ENCODE measurements at places on chromosomes 1 and 21.

DNA sequence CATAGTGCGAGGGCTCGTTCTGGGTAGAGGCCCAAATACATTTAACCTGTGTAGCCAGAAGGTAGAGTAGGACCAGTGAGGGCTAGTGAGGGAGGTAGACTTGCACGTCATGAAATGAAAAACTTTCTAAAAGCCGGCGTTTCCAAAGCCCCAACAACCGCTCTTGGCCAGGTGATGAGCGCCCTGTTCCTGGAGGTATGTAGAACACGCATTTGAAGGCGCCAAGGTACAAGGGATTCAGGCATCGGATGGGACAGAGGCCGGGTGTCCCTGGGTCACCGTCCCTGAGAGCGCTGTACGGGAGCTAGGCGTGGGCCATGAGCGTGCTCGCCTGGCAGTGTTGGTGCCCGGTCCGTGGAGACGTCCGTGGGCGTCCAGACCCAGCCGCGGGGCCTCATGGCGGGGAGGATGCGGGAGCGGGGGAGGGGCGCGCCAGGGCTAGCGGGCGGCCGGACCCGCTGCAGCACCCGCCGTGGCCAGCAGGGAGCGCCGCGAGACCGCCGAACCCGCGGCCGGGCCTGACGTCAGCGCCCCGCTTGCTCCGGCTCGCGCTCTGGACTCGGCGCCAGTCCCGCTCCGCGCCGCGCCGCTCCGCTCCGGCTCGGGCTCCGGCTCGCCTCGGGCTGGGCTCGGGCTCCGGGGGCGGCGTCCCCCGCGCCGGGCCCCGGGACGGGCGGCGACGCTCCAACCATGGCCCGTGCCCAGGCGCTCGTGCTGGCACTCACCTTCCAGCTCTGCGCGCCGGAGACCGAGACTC is at the start of gene PTPRU:
PTPRU (plus strand) TSS at position 568 of the 757 bp plus-strand sequence; CDS start at position 691, 123 bp downstream.
- peak; percentile 57 for DNase-seq

DNA sequence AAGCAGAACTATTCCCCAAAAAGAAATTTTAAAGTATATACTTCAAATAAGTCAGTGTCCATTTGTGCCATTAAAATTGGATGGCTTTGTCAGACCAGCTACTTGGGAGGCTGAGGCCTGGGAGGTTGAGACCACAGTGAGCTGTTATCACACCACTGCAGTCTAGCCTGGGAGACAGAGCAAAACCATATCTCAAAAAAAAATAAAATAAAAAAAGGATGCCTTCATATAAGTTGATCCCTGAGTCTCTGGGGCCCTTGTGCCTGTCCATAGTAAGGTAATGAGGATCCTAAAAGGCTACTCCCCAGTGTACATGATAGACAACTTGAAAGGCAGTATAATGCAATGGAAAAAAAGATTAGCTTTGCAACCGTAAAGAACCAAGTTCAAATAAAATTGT is 81.2 kb upstream of the BARHL2 start:
- DNase-seq: no peak

DNA sequence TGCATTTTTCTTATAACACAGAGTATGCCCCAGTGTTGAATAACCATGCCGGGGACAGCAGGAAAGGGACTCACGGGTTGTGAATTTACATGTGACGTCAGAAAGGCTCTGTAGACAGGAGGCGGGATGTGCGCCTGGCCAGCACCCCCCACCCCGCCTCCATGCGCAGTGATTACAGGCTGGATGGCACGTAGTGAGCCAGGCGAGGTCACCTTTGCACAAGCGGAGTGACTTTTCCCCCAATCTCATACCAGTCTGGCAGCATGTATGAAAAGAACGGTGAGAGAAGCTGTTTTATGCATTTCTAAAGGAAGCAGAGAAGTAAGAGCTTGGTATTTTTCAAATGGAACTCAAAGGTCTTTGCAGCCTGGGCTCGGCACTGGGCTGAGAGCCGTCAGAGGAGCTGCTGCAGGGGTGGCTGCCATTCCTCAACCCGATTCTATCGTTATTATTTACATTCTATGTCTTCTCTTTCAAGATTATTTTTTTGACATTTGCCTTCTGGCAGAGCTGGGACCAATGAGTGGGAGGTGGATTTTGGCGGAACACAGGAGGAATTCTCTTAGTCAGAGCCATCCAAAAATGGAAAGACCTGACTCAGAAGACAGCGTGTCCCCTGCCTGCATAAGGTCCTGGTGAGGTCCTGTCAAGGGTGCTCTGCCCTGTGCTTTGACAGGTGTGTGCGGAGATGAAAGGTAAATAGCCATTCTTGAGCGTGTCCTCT is 115.6 kb upstream of the SLC45A1 start:
- DNase-seq: no peak

GRCh38 chr1:153921803-153922075 is 1.0 kb downstream of the GATAD2B start:
- no peak for DNase-seq

DNA sequence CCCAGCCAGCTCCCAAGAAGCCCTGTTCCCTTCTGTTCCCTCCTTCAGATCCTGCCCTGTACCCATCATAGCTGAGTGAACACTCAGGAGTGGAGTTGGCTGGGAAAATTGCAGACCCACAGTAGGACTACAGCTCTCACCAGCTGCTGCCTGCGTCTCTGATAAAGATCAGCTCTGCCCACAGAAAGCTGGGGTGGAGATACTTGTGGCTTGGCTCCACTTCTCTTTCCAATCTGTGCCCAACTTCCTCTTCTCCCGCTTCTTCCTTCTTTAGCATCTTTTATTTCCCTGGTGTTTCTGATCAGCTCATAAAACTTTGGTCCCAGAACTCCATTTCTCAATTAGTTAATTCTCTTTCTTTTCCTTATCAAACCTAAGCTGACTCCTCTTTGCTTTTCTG is 5.5 kb upstream of the CD1A start:
- DNase-seq: no peak

GRCh38 chr21:33432496-33432895 is 29.3 kb downstream of the IFNGR2 start:
- no peak for DNase-seq

- no peak for DNase-seq
These were observed 27.4 kb downstream of the SNRPE start for GRCh38 chr1:203888807-203889251.

GRCh38 chr1:20950679-20951078 is 163.6 kb upstream of the HP1BP3 start:
- DNase-seq: no peak

DNA sequence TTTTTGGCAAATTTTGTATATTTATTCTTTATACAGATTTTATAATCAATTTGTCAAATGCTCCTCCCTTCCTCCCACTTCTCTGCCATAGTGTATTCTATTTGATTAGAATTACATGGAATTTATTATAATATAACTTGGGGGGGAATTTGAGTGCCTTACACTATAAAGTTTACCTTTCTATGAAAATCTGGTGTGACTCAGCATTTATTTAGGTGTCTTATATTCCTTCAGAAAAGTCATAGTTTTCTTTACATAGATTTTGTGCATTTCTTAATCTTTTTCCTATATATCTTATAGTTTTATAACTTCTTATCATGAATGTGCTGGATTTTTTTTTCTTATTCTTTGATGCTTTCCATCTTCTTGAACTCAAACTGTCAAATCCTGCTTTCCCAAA is 21.3 kb downstream of the FASLG start:
- no peak for DNase-seq

DNA sequence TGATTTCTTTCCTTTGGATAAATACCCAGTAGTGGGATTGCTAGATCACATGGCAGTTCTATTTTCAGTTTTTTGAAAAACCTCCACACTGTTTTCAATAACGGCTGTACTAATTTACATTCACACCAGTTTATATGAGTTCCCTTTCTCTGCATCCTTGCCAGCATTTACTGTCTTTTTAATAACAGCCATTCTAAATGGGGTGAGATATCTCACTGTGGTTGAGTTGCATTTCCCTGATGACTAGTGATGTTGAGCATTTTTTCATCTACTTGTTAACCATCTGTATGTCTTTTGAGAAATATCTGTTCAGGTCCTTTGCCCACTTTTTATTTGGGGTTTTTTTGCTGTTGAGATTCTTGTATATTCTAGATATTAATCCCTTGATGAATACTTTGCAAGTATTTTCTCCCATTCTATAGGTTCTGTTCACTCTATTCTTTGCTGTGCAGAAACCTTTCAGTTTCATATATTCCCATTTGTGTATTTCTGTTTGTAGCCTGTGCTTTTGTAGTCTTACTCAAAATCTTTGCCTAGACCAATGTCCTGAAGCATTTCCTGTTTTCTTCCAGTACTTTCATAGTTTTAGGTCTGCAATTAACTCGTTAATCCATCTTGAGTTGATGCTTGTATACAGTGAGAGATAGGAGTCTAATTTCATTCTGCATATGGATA is 7.3 kb downstream of the HENMT1 start:
- DNase-seq: no peak

GRCh38 chr1:59333626-59334277 is 36.9 kb downstream of the FGGY start:
- no peak for DNase-seq

DNA sequence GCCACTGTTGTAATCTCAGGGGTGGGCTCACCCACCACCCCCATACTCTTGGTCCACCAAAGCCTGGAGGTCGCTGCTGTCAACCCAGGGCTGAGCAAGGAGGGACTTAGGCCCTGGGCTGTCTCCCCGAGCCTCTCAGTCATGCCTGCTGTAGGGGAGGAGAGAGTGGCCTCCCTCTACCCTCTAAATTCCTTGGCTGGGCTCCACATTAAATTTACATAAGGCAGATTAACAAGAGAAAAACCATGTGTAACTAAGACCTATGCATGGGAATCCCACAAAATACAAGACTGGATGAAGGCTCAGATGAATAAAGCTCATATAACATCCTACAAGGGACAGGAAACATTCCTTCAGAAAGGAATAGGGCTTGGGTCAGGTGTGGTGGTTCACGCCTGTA is 1.8 kb upstream of the PIK3CD start:
- no peak for DNase-seq

DNA sequence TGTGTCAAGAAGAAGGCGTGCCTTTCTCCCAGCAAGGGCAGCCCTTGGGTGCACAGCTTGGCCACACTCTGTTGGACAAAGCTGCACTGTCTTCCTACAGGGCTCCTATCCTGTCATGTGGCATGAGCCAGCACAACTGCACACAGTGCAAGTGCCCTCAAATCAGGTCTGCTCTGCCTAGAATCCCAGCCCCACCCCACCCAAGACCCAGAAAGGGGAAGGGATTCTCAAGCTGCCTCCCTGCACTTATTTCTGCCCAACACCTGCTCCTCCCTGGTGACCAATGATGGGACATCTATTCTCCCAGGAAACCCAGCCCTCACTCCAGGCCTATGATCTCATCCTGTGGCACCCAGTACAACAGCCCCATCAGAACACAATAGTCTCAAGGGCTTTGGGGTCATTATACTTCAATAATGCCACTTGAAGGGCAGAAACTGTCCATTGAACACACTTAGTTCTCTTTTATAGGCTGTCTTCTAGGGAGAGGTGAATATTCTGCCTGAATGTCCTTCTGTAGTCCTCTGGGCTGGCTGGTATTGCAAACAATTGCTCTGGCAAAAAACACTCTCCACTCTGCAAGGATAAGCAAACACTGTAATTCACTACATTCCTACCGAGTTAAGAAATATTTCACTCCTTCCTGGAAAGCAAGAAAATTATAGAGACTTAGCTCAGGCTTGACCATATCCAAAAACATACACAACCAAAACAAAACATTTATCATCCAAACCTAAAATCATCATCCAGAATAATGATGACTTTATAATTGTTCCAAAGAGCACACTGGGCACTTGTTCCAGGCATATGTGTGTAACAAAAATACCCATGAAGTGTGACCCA is 43.1 kb upstream of the IGSF3 start:
- DNase-seq: peak; percentile 67

DNA sequence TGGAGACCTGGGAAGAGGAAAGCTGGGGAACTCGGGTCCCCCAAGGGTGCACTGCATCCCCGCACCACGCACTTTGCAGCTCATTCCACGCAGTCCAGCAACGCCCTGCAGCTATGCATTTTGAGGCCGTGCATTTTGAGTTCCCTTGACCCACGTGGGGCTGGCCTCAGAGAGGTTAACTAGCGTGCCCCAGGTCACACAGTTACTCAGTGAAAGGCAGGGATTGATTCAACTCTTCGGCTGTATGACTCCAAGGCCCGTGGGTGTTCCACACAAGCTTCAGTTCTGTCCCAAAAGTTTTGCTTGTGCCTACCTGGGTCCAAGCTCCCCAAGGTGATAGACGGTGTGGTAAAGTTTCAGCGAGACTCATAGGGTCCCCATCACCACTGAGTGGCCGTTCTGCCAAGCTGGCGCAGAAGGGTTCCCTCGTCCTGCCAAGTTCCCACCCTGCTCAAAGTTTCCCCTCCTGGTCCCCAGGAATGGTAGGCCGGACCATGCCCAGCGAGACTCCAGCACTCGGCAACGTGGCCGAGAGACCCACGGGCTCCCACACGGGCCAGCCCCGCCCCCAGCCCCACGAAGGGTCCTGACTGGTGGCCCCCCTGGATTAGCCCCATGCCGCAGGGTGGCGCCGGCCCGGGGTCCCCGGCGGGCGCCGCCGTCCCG is 611 bp downstream of the HSPG2 start:
- no peak for DNase-seq

DNA sequence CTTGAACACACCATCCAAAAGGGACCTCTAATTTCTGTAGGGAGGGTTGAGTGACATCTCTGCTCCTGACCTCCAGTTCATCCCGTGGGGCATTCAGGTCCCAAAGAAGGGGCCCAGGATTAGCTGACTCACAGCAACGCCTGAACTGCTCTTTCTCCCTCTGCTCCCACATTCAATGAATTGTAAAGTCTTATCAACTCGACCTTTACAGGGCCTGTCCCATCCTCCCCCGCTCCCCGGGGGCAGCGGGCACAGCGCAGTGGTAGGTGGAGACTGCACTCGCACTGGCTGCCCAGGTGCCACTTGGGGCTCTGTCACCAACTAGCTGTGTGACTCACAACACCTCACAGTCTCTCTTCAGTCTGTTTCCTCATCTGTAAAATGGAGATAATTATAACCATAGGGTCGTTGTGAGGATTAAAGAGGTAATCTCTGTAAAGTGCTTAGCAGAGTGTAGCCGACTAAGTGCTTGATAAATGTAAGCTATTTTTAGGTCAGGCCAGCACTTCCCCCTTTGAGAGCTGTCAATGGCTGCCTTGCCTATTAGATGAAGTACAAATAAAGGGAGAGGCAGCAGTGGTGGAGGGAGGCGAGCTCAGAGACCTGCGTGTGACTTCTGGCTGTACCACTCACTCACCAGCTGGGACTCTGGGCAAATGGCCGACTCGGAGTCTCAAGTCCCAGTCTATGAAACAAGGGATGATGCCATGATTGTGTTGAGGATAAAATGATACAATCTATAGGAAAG is 637 bp upstream of the MYBPHL start:
- DNase-seq: peak; percentile 32

DNA sequence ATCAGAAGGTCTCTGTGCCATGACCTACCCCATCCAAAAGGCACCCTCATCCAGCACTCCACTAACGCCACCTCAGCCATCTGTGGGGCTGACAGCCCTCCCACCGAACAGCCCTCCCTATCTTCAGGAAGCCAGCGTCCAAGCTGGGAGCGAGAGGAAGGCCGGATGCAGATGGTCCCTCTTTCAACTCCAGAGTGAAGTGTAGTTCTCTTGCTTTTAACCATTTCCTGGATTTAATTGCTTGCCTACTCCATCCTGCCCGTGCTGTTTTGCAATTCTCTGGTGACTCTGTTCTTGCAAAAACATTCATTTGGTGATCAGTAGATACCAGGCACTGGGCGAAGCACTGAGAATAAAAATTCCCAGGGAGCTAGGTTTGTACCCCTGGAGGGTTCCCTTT is 8.2 kb upstream of the DYRK1A start:
- DNase-seq: no peak

GRCh38 chr1:231286603-231287002 is 45.6 kb downstream of the GNPAT start:
- DNase-seq: no peak
